ENCODE measurements at places on chromosomes 4 and X. TPM values are rescaled to one million over a fixed set of nuclear protein-coding genes. Genes with fewer than 3 reads are reported as not detected.

Gene ADRA2C
- total RNA-seq = not detected

Gene GRIA3
- total RNA-seq = not detected

DNA sequence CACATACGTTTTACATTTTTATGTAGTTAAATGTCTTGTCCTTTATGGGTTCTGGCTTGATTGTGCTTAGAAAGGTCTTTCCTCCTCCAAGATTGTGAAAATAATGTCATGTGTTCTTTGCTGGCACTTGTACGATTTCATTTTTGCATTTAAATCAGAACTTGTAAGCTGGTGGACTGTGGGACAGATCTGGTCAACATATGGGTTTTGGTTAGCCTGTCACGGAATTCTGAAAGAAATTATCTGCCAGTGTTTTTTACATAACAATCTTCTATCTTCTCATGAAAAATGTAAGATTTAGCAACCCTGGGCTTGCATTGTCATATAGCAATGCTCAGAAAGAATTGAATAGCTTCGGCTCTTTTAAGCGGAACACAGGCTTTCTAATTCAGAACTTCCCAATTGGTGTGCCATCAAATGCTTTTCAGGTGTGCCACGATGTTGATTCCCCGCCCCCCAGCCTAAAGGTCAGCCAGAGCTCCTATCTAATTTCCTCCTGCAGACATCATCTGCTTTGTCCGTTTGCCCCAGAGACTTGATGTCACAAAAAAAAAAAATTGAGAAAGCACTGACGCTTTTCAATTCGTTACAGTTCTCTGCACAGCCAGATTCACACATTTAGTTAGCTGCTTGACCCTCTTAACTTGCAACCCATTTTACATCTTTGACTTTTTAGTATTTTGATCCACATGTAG is 16.2 kb downstream of the AFF1 start:
- no peak for DNase-seq

DNA sequence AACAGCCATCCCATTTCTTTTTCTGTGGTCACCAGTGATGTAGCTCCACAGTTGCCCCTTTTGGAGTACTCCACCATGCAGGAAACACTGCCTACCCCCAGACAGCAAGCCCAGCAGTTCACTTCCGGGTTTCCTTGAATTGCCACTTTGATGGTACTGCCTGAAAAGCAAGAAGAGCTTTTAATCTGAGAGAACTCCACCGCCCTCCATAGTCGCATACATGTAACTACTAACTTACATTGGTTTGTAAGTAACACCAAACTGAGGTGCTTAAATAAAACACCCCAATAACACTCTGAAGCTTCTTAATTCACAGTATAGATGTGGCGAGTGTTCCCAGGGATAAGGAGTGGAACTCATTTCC is 53.6 kb upstream of the HPSE start:
- DNase-seq = peak; percentile 6

DNA sequence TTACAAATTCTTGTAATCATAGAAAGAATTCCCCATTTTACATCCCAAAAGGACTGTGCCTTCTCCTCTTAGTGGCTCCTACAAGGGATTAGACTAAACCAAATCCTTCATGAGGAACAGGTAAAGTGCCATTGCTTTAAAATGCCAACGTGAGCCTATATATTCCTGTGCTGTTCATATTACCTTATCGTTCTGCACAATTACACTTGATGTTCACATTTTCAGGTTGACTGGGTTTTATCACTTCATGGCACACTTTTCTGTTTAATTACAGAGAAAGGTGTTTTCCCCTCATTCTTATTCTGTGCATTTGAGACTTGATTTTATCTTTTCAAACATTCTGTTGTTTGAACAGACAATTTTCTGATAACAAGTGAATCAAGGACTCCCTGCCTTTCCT is 645.6 kb upstream of the FTHL17 start:
- DNase-seq = no peak

- DNase-seq = peak; percentile 44
Observed at GRCh38 chr4:31370866-31371465, 650.8 kb downstream of the PCDH7 start.

Measured in dermis blood vessel endothelial cell (primary cell).